Activated CD4-positive, alpha-beta T cell treated with anti-CD3 and anti-CD28 coated beads for 36 hours (primary cell): ENCODE measurements at places on chromosomes 11 and 22.

GRCh38 chr11:116808262-116809175 is 14.6 kb downstream of the APOA4 start:
- H3K4me3 ChIP-seq = no peak overlapping the region
- H3K27ac ChIP-seq = no peak overlapping the region
- no peak for DNase-seq
- no peaks in the 10 kb centered on the region for H3K36me3 ChIP-seq

DNA sequence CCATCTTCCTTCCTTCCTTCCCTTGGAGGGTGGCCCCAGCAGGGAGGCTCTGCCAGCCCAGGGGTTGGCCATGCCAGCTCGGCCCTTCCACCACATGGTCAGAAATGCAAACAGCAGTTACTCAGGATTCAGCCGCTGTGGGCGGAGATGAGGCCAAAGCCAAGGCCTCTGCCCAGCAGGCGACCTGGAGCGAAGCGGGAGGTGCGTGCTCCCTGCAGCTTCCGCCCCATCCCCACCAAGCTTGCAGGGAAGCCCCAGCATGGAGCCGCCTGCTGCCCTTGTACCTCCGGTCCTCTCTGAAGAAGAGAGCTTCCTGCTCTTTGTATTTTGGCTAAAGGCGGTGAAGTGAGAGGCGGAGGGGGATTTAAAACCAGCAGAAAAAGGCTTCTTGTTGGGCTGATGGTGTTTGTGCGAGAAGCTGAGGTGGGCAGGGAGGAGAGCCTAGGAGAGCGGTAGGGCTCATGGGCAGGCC is 50.4 kb downstream of the ANO1 start:
- H3K36me3 ChIP-seq = no peaks in the 10 kb centered on the region
- H3K4me3 ChIP-seq = no peak overlapping the region
- no peaks in the 10 kb centered on the region for H3K27me3 ChIP-seq
- no peak for DNase-seq

- no peaks in the 10 kb centered on the region for H3K27me3 ChIP-seq
- H3K27ac ChIP-seq = no peak overlapping the region
- DNase-seq = no peak
- no peak overlapping the region for H3K4me3 ChIP-seq
Measured at GRCh38 chr11:83115551-83115950, 41.4 kb upstream of the PCF11 start.

- no peaks in the 10 kb centered on the region for H3K27me3 ChIP-seq
- H3K4me3 ChIP-seq = no peak overlapping the region
- peak overlapping the region; percentile 5 for H3K27ac ChIP-seq
Measured at GRCh38 chr11:123110397-123110796, 48.5 kb upstream of the HSPA8 start.

GRCh38 chr11:110121204-110121603 is 28.0 kb downstream of the ZC3H12C start:
- DNase-seq = no peak
- H3K4me3 ChIP-seq = no peak overlapping the region
- H3K36me3 ChIP-seq = no peaks in the 10 kb centered on the region
- no peak overlapping the region for H3K27ac ChIP-seq

- peak overlapping the region; percentile 83 for H3K27ac ChIP-seq
- H3K4me3 ChIP-seq = peak overlapping the region; percentile 11
- peak; percentile 66 for DNase-seq
- H3K4me1 ChIP-seq = peaks cover 87% of the 10 kb centered on the region
Measured at GRCh38 chr11:75338516-75339208, 12.8 kb downstream of the ARRB1 start.

DNA sequence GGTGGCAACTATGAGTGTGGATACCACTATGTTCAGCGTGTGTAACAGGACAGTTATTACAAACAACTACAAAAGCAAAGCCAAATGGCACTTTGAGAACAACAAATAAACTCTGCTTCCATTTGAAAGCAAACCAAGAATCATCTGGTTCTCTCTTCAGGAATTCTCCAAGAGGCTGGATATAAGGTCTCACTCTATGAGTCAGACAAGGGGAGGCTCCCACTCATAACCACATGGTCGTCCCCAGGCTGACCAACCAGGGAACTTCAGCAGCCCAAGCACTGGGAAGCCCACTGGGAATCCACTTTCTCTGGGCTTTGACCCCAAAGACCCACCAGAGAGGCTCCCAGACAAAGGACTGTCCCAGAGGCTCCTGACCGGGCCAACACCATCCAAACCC is 35.3 kb downstream of the DGCR2 start:
- no peak overlapping the region for H3K4me3 ChIP-seq
- peaks cover 21% of the 10 kb centered on the region for H3K36me3 ChIP-seq
- no peaks in the 10 kb centered on the region for H3K27me3 ChIP-seq
- no peak for DNase-seq
- peaks cover 3% of the 10 kb centered on the region for H3K4me1 ChIP-seq

DNA sequence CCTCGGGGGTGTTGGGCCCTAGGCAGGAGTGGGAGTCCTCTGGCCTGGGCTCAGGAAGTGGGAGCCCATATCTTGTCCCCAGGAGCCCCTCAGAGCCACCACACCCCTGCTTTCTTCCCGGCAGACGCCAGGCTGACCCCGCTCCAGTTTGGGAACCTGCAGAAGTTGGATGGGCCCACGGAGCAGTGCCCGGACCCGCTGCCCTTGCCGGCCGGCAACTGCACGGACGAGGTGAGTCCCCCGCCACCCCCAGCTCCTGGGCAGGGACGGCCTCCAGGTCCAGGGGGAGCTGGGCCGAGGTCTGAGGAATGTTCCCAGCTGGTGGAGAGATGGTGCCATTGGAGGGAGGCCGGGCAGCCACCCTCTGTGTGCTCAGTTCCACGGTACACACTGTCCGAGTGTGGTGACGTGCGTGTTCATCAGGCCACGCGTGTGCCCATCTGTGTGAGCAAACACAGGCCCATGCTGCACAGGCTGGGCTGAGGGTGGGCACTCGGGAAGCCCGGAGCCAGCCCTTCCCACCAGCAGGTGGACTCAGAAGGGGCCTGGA is 4.8 kb downstream of the MUC5B start:
- H3K27ac ChIP-seq = no peak overlapping the region
- H3K36me3 ChIP-seq = no peaks in the 10 kb centered on the region
- no peaks in the 10 kb centered on the region for H3K27me3 ChIP-seq
- H3K4me1 ChIP-seq = no peaks in the 10 kb centered on the region
- H3K4me3 ChIP-seq = no peak overlapping the region

DNA sequence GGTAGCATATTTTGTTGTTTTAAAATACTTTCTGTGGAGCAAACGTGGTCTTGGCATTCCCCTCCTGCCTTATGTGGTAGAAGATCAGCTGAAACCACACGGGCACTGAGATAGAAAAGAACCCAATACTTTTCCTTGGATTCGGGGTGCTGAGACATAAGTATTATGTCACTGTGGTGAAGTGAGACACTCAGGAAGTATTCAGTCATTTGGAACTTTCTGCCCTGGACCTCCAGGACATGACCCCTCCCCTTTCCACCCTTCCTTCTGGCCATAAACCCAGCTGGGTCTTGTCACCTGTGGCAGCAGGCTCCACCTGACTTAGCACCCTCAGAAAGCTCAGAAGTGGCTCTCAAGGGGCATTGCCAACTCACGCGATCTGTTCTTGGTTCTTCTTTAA is 123.4 kb downstream of the SWAP70 start:
- peaks cover 15% of the 10 kb centered on the region for H3K36me3 ChIP-seq
- no peaks in the 10 kb centered on the region for H3K4me1 ChIP-seq
- DNase-seq = no peak
- H3K4me3 ChIP-seq = no peak overlapping the region
- no peaks in the 10 kb centered on the region for H3K27me3 ChIP-seq
